Mesothelial cell of epicardium (in vitro differentiated cells): ENCODE measurements at places on chromosomes 4 and X.
A peak's percentile ranks its signal among the peaks of the same experiment; 100 is the strongest.

GRCh38 chr4:126772662-126773061 is 860.1 kb upstream of the INTU start:
- DNase-seq, result no peak

GRCh38 chrX:47751670-47752069 is 85.0 kb upstream of the ZNF81 start:
- no peak for DNase-seq

- DNase-seq, result no peak
Measured at GRCh38 chr4:106019771-106020170, 124.5 kb downstream of the NPNT start.

DNA sequence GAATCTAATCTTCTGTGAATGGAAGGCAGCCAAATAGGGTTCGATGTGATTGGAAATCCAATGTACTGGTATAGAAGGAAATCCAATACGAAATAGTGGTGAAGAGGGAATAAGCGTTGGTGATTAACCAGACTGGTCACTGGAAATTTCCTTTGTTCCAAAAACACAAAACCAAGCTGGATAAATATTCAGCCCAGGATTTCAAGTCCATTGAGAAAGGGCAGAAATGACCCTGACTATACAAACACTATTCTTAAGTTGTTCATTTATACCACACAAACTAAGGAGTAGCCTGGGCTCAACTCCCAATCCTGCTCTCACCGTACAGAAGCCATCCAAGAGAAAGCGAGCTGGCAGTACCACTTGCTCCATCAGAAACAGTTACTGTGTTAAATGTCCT is 32.2 kb downstream of the PCDH19 start:
- no peak for DNase-seq

DNA sequence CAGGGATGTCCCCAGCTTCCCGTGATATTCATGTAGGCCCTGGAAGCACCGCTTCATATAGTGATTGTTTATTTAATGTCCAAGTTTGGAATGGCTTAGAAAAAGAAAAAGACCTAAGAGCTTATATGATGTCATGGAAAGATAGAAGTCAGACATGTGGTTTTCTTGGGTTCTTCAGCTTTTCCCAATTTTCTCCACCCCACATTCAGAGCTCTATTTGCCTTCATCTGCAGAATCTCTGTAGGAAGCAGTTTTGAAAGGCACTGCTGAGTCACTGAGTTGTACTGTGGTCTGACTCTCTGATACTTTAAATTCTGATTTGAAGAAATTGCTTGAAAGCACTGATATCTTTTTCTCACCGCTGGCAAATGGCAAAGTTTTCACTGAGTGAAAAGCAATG is 120.6 kb upstream of the EDNRA start:
- DNase-seq, result no peak

DNA sequence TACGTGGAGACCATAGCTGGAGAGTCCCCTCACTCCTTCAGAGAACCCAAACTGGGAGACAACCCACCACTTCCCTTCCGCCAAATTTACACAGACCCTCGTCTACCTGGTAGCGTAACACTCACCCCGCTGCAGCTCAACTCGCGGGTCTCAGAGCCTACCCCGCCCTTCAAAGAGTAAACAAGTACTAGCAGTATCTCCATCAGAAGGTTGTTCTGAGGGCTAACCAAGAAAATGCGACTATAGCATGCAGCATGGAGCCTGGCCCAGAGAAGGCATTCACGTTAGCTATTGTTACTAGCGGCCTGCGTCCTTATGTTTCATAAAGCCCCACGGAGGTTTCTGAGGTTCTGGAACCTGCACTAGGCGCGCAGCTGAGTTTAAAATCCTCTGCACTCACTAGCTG is 531 bp upstream of the MANBA start:
- DNase-seq, result peak; percentile 47

GRCh38 chr4:39947963-39948362 is 29.7 kb downstream of the PDS5A start:
- DNase-seq, result no peak

GRCh38 chr4:144295286-144295995 is 154.9 kb upstream of the GYPA start:
- no peak for DNase-seq

DNA sequence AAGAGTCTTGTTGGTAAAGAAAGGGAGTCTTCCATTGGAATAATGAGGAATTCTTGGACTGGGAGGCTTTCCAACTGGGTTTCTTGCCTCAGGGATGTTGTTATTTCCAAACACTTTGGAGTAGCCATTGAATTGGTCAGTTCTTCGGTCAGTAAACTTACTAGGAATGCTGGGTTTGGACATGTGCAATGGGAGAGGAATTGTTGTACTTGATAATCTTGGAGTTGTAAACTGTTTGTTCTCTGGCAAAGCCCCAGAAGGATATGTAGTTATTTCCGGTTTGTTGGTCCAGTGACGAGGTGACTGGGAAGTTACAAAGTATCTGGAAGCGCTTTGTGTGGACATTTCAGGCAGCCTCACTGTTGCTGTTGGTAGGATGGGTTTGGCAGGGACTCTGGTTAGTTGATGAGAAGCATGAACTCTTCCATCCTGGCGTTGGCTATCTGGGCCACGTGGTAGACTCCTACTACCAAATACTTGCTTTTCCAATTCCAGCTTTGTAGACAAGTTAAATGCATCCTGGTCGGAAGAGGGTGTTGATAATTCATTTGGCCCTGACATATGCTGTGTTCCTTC is 25.9 kb downstream of the MXRA5 start:
- DNase-seq, result no peak

- DNase-seq, result no peak
Measured at GRCh38 chrX:132592880-132593279, 104.0 kb upstream of the MBNL3 start.

DNA sequence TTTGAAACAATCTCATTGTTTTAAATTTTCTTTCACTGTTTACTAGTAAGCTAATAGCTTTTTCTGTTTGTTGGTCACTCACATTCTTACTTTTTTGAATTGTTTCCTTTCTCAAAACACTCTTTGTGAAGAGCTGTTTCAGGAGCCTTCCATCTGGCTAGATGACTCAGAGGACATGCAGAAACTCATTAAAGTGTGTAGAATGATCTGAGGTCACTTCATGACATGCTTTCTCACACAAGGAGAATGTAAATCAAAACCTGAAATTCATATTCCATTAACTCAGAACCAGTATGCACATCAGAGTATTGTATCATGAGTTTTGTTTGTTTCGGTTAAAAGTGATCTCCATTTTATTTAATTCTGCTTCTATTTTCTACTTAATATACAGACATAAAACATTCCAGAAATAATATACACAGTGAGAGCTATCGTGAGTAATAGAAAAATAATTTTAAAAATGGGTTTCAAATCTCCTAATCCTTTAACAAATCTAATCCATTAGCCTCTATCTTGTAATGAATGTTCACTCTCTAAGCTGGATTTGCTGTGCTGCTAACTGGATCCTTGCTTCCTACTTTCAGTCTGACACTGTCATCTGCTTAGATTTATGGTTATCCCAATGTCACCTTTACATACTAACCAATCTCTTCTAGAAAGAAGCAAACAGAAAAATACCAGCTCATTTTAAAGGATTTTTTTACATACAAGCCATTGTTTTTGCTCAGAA is 449.6 kb downstream of the FSTL5 start:
- DNase-seq, result no peak

GRCh38 chr4:7924570-7924969 is 15.1 kb downstream of the AFAP1 start:
- DNase-seq, result no peak

- no peak for DNase-seq
Measured at GRCh38 chr4:1793496-1793840, 375 bp downstream of the FGFR3 start.

DNA sequence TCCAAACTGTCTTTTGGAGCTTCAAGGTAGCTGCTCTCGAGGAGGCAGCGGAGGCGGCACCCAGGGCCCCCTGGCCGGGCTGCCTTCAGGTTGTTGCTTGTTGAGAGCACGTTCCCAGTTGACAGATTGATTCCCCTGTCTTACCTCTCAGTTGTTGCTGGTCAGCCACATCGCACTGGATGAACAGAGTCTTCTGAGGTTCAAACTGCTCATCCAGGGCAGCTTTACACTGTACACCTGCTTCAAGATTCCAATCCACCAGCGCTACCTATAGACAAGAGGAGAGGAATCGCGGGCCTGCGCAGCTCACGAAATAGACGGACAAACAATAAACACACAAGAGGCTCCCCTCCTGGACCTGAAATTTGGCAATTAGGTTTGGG is 497 bp downstream of the HPGD start:
- no peak for DNase-seq

DNA sequence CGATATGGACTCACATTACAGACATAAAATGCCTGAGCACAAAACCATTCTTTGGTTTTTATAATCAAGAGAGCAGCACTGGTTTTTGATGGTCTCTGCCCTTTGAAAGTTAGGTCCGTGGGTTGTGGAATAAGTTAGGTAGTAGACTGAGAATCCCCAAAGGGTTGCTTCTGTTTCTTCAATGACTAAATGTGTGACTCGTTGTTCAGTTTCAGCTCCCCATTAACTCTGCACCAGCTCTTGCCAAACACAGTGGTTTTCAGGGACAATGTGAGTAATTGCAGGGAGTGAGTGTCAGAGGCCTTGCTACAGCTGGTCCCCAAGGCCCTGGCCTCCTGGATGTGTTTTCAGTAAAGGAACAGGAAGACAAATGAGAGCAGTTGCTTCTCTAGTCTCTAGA is 24.8 kb downstream of the SMIM20 start:
- DNase-seq, result no peak
